Stimulated activated naive CD4-positive, alpha-beta T cell (primary cell): ENCODE measurements at places on chromosomes 4 and X.

GRCh38 chrX:139559383-139560042, 29.0 kb downstream of the F9 start:
- DNase-seq = no peak

DNA sequence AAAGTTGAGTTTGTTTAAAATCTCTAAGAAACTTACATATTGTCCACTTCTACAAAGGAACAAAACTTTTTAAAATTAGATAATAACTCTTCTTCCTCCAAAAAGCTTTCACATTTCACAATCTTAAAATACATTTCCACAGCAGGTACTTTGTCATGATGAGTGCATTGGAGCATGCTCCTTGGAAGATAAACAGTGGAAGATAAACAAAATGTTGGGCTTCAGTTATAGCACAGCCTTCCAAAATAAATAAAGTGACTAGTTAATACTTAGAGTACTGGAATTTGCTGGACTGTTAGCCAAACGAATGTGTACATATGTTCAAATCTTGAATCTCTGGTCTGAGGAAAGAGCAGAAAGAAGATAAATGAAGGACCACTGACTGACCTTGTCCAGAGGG, 54.9 kb upstream of the PDE5A start:
- DNase-seq = no peak

DNA sequence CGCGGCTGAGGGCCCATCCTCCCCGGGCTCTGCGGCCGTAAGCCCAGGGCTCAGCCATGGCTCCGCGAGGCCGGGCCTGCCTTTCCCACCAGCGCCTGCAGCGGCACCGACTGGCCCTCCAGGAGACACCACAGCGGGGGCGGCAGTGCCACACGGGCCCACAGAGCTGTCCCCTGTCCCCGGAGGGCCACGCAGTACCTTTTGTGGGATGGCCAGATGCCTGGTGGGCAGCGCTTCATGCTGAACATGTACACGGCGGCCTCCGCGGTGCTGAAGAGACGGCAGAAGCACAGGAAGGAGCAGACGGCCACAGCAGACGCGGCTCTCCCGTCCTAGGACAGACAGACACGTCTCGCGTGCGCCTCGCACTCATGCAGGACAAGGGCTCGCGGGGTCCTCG, 50.4 kb downstream of the GAK start:
- no peak for DNase-seq

- no peak for DNase-seq
Observed at GRCh38 chrX:87338510-87338909, 179.1 kb upstream of the KLHL4 start.

GRCh38 chr4:176850436-176850835, 57.7 kb upstream of the VEGFC start:
- DNase-seq = no peak

GRCh38 chr4:144819591-144819990, 173.6 kb downstream of the HHIP start:
- DNase-seq = no peak

- no peak for DNase-seq
Observed at GRCh38 chr4:36174570-36174969, 69.7 kb downstream of the ARAP2 start.

- DNase-seq = no peak
Observed at GRCh38 chr4:134610956-134611355, 409.4 kb upstream of the PABPC4L start.

DNA sequence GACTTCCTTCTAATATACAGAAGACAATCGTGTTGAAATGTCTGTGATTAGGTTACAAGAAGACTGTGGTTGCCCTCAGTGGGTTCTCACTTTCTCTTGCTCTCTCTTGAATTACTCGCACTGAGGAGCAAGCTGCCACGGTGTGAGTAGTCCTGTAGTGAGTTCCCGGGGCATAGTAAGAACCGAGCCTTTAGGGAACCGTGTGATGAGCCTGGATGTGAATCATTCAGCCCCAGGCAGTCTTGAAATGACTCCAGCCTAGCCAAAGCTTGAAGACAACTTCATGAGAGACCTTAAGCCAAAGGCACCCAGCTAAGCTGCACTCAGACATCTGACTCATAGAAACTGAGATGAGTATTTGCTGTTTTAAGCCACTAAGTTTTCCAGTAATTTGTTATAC, 292.7 kb downstream of the SPOCK3 start:
- no peak for DNase-seq

DNA sequence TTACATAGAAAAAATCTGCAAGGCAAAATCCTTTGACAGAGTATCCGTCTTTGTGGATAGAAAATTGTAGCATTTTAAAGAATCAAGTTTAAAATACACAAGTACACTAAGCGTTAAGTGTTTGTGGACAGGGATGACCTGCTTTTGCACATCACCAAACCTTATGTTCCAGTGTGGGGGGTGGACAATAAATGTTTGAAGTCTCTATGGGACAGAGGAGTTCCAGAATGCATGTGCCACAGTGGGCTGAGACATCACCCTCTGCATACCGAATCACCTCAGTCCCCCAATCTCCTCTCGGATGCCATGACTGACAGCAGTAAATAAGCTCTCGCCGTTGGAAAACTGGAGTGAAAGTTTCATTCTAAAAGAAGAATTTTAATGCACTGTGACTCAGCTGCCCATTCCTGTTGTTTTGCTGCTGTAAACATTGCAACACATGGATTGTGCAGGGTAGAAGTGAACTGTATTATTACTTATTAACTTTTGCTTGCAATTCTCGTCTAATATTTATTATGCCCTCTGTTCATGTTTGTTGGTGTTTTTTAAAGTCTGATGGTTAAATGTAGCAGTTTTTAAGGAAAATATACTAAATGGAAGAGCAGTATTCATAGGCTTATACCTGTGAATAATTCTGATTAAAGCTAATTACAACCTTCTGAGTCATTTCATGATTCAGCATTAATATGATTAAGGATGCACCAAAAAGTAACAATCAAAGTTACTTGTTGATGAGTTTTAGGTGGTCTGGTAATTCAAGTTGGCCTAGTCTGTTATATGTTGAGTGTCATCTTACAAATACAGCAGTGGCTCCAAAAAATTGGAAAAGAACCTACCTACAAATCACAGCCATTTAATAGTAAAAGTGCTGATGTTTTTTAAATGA, 24.0 kb downstream of the CDKN2AIP start:
- DNase-seq = no peak

DNA sequence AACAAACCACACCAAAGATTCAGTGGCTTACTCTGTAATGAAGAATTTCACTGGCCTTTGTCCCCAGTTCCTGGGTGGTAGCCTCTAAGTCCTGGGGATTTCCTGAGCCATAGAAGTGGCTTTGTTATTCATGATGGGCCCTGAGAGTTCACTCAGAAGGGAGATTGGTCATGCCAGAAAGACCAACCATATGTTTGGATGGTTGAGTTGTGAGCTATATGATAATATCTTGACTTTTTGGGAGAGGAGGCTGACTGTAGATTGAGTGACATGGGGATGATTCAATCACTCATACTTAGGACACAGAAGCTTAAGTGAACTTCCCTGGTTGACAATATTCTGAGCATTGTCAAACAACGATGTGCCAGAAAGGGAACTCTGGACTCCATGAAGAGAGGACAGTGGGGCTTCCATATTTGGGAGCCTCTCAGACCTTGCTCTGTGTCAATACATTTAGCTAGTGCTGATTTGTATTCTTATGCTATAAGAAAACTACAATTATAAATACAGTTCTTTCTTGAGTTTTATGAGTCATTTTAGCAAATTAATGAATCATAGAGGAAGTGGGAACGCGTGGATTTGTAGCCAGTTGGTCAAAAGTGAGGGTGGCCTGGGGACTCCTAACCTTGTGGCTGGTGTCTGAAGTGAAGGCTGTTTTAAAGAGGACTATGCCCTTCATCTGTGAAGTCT, 392.0 kb downstream of the GBA3 start:
- DNase-seq = no peak

DNA sequence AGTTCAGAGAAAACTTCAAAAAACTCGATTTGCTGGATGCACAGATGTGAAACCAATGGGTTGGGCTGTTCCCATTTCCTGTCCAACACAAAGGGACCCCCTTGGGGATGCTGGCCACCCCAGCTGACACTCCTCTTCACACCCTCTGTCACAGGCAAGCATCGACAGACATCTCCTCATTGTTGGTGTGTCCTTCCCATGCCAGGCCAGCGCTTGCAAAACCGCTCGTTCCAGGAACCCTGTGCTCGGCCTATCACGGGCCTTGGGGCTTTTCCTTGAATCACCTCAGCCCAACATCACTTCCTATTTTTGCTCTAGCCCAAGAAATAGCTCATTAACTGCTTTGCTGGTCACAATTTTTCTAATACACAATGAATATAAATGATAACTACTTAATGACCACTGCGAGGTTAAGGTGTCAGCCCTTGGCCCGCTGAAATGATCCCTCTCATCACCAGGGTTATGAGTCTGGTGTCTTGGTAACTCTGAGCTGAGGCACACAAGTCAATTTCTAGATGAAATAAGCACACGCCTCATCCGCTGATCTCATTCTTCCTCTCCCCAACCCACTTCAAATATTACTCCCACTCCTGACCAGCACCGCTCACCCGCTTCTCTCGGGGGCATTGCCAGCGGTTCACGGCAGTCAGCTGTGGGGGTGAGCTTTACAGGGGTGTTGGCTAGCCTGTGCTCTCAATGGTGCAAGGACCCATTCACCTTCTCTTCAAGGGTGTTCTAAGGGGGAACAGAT, 32.3 kb downstream of the BCOR start:
- no peak for DNase-seq

DNA sequence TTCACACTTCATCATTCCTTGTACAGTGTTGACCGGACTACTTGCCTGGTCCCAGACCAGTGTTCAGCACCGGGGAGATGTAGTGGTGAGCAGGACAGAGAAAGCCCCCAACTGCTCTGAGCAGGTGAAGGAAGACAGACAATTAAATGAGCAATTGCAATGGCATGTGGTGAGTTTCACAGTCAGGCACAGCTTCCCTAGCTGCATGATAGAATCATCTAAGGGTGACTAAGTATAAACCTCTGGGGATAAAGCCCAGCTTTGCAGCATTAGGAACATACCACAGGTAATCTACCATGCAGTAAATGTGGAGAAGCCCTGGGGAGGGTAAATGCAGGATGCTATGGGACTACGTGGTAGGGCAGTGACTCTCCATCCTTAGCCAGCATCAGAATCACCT, 47.8 kb downstream of the TMA16 start:
- no peak for DNase-seq

DNA sequence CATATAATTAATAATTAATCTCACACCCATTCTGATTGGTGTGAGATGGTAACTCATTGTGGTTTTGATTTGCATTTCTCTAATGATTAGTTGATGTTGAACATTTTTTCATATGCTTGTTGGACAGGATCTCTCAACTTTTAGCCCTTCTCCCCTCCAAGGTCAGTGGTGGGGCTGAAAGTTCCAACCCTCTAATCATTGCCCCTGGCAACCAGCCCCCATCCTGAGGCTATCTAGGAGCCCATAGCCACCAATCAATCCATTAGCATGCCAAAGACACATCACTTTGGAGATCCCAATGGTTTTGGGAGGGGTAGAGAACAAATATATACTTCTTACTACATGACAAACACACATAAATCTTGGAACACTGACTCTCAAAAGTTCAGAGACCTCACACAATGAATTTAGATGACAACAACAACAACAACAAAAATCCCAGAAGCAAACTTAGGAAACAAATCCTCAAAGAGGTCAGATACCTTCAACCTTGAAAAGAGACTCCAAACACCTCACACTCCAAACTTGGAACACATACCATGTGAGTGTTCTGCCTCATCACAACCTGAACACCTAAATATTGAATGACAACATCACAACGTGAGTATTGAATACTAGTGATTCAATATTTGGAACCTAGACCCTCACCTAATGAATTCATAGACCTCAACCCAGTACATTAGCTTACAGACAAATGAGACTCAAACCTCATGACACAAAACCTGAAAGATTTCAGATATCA, 19.0 kb upstream of the PAGE4 start:
- DNase-seq = no peak

GRCh38 chr4:81607950-81608349, 136.2 kb upstream of the RASGEF1B start:
- DNase-seq = no peak

- no peak for DNase-seq
Observed at GRCh38 chrX:9023293-9023692, 10.6 kb downstream of the FAM9B start.

DNA sequence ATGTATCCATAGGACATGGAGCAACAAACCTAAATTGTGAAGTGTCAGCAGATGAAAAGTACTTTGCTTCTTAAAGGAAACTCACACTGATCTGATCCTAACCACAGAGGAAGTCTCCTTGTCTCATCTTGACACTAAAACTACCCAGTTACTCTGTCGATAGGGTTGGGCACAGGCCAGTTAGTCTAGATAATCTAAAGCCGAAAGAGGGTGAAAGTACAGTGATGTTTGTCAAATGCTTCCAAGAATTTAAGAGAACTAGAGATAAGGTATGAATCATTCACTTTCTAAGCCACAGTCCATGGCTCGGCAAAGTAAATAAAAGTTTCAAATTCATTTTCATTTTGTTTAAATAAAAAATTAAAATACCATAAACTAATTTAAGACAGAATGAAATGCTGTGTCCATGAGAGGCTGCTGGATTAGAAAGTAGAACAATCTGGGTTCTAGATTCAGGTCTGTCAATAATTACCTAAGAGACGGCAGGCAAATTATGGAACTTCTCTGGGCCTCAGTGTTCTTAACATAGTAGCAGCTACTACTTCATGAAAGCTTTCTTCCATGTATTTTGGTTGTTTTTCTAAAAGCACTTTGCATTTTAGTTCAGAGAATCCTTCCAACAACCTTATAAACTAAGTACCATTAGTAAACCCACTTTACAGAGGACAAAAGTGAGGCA, 176.7 kb downstream of the LDB2 start:
- DNase-seq = no peak
